ENCODE measurements at places on chromosomes 2 and 18.

DNA sequence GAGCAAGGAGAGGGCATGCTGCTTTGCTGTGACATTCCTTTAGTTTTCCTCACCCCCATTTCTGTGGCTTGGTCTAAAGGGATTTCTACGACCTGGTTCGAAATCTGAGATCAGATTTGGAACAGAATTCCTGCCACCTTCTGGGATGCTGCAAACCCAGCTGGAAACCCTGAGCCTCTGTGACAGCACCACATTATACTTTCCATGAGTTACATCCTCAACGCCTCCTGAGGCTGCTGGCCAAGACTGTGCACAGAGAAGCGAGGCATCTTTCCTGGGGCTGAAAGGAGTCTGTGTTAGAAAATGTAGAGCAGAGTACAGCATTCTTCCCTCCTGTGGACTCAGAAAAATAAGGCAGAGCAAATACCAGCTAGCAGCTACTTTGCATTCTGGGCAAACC is 138.1 kb upstream of the CHAC2 start:
- no peak for DNase-seq

DNA sequence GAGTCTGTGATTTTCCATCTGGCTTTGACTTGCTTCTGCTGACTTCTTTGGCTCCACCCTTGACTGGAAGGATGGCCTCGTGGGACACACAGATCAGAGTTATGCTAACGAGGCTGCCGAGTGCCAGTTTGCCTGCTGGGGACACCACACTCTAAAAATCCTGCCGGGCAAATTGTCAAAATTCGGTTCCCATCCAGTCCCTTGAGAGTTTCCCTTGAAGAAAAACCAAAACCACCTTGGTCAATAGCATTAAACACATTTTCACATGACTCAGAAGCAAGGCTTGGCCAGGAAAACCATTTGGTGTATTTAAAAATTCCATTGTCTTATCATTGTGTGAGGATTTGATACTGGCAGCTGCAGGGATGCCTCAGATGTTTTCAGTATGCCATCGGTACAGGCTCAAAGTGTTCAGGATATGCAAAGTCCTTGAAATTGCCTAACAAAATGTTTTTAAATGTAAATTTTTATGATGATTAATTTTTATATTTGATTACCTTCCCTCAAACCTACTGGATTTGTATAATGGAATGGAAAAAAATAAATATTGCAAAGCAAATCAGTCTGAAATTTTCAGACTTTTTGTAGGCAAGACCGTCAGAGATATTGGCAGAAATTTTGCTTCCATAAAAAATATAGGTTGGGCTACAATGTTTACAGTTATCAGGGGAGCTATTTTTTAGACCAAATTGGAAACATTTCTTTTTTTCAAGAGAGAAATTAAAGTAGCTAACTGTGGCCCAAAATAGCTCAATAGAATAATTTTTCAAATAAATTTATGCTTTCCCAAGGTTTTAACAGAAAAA is 41.6 kb downstream of the KCNE4 start:
- DNase-seq: no peak

- DNase-seq: no peak
Measured at GRCh38 chr2:33929467-33929866, 330.4 kb upstream of the FAM98A start.

- DNase-seq: no peak
Measured at GRCh38 chr2:226130192-226130591, 669.4 kb downstream of the IRS1 start.

DNA sequence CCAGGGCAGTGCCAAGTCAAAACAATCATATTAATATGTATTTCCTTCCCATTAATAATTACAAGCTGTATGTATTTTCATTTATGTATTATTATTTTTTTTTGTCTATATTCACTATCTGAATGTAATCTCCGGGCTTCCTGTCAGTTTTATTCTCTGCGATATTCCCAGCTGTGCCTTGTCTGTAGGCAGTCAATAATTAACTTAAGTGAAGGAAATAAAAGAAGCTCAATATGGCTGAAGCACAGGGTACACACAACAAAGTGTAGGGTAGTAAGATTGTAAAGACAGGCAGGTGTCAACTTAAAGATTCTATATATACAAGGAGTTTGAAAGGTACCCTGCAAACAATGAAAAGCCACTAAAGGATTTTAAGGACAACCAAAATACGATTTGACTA is 122.9 kb downstream of the ROCK1 start:
- DNase-seq: no peak
